ENCODE measurements at places on chromosomes 4 and X. TPM values are rescaled to one million over a fixed set of nuclear protein-coding genes. Genes with fewer than 3 reads are reported as not detected.

- no peak overlapping the region for H3K27ac ChIP-seq
- H3K27me3 ChIP-seq, result no peaks in the 10 kb centered on the region
- peaks cover 44% of the 10 kb centered on the region for H3K4me1 ChIP-seq
- H3K36me3 ChIP-seq, result peaks cover 11% of the 10 kb centered on the region
- H3K4me3 ChIP-seq, result no peak overlapping the region
Measured at GRCh38 chr4:52869656-52870055, 7.5 kb downstream of the RASL11B start.

GRCh38 chrX:100409610-100410590, at the start of gene PCDH19:
Gene PCDH19 (minus strand): TSS chrX:100410273. CDS start chrX:100408597, 1,676 bp downstream.
- H3K4me3 ChIP-seq, result peak within 1 kb of the TSS; percentile 39
- H3K27me3 ChIP-seq, result peaks cover 80% of the 10 kb centered on the region
- H3K27ac ChIP-seq, result no peak within 1 kb of the TSS
- peak; percentile 65 for DNase-seq

- DNase-seq, result no peak
- no peak overlapping the region for H3K27ac ChIP-seq
- H3K4me3 ChIP-seq, result no peak overlapping the region
- H3K36me3 ChIP-seq, result peaks cover 6% of the 10 kb centered on the region
- H3K4me1 ChIP-seq, result peaks cover 6% of the 10 kb centered on the region
- no peaks in the 10 kb centered on the region for H3K27me3 ChIP-seq
Measured at GRCh38 chrX:103250977-103251376, 4.0 kb downstream of the TCEAL8 start.

NLRP2B gene
- not detected for total RNA-seq

SMIM10 gene
- 2.4 TPM for total RNA-seq
